CD4-positive, alpha-beta T cell treated with Interleukin-4 for 1 hour (primary cell): ENCODE measurements at places on chromosomes 3 and 15.

DNA sequence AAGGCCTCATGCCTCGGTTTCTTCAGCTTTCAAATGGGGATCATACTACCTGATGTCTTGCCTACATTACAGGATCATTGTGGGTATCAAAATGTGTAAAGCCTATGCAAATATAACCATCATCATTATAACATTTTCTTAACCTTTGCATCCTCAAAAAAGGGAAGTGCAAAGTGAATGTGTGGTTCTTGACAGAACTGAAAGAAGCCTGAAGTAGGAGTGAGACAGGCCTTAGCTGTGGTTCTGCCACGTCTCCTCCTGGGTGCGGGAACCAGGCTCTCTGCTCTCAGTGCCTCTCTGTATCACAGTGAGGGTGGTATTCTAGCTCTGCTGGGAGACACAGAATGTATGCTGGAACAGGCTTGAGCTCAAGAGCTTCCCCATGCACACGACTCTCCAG is 316.9 kb upstream of the ICE2 start:
- DNase-seq = no peak

DNA sequence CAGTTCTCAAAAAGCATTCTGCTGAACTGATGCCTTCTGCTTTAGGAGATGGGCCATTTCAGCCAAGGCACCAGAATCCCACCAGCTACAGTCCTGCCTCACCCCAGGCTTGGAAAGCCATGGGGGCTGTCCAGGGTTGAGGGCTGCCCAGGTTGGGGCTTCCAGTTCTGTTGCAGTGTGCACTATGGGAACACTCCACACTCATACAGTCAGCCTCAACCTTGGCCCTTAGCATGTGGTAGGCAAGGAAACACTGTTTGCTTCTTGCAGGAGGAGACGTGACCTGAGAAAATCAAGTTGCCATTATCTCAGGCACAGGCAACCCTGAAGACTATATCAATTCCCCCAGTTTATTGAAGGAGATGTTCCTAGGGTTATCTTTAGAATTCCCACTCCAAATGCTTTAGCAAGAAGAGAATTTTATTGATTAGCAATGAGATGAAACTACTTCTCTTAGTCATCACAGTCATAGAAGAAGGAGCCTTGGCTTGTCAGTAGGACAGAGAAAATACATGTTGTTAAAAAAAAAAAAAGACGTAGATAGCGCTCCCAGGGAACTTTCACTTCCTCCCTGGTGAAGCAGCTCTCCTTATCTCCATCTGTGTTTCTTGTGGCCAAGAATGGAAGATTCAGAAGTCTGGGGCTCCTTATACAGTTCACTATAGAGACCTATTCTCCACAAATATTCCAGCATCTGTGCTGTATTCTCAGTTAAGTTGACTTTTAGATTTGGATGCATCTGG is 38.3 kb upstream of the IL12A start:
- no peak for DNase-seq

DNA sequence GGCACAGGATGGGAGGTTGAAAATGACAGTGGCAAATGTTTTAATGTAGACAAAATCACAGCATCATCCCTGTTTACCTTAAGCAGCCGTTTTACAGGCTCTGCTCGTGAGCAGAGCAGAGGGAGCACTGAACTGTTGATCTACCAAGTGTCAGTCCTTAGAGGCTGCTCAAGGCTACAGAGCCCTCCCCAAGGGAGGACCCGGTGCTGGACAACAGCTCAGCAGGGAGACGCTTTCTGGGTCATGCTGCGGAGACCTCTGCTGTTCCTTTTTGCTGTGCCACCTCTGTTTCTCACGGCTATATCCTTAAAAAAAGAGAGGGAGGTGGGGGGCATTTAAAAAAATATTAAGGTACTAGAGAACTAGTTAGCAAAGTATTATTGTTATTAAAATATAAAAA is 400.2 kb downstream of the GABRB3 start:
- no peak for DNase-seq

- no peak for DNase-seq
Observed at GRCh38 chr3:184715943-184716621, 4.2 kb upstream of the MAGEF1 start.

DNA sequence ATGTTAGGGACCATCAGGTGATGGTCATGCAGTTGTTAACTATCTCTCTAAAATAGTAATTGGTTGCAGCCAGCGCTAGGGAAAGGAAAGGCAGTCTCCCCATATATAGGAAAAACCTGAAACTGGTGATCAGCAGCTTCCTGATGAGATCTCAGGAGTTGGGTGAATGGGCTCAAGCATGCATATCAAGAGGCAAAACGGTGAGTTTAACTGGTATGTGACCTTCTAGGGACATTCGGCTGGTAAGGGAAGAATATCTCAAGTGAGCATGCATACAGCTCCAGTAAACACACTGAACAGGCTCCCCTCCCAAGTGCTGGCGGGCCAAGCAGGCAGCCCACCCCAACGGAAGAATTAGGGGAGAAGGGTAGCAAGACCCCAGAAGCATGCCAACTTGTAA is 49.3 kb upstream of the ROBO2 start:
- DNase-seq = no peak

DNA sequence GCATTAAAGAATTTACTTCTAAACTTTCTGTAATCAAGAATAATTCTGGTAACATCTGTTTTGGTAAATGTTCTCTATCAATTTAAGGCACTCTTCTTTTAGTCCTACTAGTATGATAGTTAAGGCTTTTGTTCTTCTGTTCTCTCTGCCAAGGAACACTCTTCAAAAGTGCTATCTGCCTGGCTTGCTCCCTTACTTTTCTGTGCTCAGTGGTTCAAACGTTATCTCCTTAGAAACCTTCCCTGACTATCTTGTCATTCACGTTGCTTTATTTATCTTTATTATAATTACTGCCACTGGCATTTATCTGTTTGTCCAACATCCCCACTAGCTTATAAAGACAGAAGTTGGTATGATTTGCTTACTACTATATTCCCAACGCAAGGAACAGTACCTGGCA is 59.2 kb downstream of the RFX7 start:
- no peak for DNase-seq

GRCh38 chr3:193129607-193130006 is 111.4 kb upstream of the PLAAT1 start:
- DNase-seq = no peak

DNA sequence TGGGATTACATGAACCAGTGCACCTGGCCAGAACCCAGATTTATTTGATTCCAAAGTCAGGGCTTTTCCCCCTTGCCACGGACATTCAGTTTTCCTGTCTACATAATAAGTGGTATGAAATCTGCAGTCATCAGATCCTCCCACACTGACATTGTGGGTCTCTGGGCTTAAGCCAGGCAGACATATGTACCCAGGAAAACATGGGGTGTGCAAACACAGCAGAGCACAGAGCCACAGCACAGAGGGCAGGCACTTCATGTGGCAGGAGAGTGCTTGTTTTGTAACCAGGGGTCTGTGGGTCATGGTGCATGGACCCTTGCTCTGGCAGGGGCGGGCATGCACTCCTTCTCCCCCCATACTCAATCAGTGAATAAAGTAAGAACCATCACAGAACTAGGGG is 6.1 kb upstream of the ABTB1 start:
- DNase-seq = no peak

- no peak for DNase-seq
Observed at GRCh38 chr15:25787381-25787780, 75.7 kb downstream of the ATP10A start.

- no peak for DNase-seq
Observed at GRCh38 chr3:11086856-11087255, 67.4 kb upstream of the HRH1 start.

- DNase-seq = no peak
Observed at GRCh38 chr3:105502333-105502732, 135.6 kb downstream of the ALCAM start.

DNA sequence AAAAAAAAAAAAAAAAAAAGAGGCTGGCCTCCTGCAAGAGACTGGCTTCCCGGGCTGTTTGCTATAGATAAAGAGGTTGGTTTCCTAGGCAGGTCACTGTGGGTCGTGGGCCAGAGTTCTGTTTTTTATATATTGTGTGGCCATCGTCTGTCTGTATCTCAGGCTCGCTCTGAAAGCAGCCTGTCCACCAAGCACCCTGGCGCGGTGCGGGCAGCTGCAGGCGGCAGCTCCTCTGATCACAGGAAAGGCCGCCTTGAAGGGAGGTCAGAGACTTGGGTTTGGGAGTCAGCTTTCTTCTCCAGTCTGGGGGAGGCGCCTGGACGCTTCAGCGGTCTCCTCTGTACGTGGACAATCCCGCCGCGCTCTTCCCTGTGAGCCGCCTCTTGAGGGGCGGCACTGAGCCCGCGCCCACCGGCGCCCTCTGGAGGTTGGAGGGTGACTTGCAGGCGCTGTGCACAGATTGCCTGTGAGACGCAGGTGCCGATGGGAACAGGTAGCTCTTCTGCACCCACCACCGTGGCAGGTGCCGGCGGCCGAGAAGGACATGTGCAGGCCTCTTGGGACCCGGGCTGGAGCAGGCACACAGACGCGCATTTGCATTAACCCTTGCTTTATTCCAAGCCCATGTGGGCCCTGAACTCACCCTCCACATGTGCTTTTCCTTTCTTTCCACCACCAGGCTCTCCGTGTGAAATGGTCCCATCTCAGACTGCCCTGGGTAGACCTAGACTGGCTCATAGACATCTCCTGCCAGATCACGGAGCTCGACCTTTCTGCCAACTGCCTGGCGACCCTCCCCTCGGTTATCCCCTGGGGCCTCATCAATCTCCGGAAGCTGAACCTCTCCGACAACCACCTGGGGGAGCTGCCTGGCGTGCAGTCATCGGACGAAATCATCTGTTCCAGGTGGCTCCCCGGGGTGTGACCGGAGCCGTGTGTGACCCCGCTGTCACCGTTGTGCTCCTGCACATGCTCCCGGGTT is 89.3 kb downstream of the LRRK1 start:
- DNase-seq = peak; percentile 85

DNA sequence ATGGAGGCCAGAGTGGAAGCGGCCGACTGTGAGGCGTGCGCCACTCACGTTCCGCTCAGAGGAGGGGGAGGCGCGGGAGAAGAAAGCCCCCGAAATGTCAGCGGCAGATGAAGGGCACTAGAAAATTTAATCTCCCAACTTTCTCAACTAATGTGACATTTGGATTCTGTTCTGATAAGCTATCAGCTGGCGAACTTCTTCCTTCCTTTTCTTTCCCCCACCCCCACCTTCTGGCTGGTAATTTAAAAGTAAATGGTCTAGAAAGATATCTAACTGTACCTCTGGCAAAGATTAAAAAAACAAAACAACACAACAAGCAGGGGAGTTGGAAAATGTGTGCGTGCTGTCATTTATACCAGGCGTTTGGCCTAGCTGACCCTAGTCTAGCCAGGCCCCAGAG is 26.4 kb upstream of the TMEM115 start:
- DNase-seq = no peak

DNA sequence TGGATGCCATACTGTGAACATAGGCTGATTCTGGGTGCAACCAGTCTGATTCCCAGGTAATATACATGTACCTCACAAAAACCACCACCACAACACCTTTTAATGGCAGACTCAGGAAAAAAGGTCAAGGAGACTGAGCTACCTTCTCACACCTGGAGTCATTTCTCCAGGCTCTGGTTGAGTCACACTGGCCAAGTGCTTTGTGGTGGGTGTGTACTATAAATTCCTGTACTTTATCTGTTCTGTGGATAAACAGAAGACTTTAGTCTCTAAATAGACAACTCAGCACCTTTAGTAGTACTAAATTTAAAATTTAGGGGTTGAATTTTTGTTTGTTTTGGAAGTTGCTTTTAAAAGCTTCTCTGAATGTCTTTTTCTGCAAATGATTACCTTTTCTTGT is 46.7 kb downstream of the TOP2B start:
- DNase-seq = no peak

DNA sequence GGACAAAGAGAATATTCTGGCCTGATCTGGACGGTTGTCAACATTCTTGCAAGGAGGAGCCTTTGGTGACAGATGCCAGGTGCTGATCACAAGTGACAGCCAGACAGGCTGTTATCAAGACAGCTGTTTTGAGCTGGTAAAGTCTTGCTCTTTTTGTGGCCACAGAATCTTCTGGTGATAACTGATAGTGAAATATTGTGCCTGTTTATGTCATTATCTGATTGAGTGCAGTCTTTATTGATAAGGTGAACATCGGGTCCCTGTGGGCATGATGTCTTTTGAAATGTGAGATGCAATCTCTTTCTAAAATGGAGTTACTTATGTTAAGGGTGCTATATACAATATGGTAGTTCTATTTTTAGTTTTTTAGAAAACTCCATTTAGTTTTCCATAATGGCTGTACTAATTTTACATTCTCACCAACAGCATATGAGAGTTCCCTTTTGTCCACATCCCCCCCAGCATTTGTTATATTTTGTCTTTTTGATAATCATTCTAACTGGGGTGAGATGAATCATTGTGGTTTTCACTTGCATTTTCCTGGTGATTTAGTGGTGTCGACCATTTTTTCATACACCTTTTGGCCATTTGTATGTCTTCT is 10.7 kb downstream of the CEP63 start:
- no peak for DNase-seq

GRCh38 chr3:195544634-195545033 is 1.5 kb upstream of the PPP1R2 start:
- DNase-seq = no peak
